NCI-H446 treated with DMSO at 0.1 percent for 48 hours (cell line): ENCODE measurements at places on chromosomes 2 and 18.
A peak's percentile ranks its signal among the peaks of the same experiment; 100 is the strongest.

DNA sequence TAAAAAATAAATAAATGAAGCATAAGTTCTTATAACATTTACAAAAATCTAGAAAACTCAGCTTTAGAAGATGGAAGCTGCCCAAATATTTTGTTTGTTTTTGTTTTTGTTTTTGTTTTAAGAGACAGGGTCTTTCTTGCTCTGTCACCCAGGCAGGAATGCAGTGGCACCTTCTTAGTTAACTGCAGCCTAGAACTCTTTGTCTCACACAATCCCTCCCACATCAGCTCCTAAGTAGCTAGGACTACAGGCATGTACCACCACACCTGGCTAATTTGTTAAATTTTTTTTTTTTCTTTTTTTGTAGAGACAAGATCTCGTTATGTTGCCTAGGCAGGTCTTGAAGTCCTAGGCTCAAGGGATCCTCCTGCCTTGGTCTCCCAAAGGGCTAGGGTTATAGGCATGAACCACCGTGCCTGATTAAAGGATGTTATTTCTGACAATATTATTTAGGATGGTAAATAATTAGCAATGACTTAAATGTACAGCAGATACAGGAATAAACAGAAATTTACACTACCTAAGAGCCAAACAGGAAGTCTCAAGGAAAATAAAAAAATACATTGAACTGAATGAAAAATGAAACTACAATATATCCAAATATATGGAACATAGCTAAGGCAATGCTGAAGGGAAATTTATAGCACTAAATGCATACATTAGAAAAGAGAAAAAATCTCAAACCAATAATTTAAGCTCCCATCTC, 17.2 kb downstream of the SESTD1 start:
- DNase-seq, result no peak

DNA sequence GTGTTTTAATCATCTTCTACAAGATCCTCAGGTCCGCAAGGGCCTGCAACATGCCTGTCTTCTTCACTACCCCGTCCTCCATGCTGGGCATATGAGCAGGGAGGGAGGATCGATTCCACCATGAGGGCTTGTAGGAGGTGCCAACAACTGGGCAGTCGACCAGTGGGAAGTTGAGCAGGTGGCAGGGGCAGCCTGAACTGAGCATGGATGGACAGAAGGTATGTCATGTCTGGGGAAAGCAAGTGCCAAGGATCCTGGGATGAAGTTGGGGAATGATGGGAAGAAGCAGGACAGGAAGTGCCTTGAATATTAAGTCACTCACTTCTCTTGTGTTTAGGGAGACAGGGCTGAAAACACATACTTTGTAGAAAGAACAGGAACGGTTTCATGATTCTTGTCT, 44.7 kb downstream of the CTIF start:
- DNase-seq, result no peak

DNA sequence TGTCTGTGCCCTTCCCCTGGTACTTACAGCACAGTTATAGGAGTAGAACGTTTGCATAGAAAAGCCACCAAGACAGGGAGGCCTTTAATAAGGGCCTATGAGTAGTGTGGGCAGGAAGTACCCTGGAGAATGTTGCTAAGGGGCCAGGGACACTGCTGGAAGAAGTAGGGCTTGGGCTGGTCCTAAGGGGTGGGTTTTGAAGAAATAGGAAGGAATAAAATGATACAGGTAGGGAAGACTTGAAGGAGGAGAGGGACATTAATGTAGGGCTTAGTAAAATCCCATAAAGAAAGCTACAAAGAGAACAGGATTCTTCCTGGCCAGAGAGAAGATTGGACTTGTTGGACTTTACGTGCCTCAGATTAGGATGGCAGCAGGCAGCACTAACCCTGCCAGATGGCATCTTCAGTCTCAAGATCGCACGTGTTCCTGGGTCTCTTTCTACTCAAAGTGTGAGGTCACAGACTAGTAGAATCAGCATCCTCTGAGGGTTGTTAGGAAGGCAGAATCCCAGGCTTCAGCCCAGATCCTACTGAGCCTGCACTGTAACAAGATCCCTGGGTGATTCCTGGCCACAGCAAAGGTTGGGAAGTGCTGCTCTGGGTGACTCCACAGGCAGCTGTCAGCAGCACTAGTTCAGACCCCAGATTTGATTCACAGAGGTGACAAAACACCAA, 39.2 kb downstream of the EPAS1 start:
- peak; percentile 13 for DNase-seq

- DNase-seq, result no peak
These were observed 229.8 kb downstream of the VAPA start for GRCh38 chr18:10143596-10143995.

DNA sequence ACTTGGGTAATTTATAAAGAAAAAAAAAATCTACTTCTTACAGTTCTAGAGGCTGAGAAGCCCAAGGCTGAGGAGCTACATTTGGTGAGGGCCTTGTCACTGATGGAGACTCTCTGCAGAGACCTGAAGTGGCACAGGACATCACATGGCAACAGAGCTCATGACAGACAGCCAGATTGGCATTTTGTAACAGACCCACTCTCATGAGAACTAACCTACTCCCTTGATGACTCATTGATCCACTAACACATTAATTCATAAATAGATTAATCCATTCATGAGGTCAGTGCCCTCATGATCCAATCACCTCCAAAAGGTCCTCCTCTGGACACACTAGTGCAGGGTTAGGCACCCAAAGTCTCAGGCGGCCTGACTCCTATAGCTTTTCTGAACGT, 318.4 kb downstream of the GULP1 start:
- no peak for DNase-seq

DNA sequence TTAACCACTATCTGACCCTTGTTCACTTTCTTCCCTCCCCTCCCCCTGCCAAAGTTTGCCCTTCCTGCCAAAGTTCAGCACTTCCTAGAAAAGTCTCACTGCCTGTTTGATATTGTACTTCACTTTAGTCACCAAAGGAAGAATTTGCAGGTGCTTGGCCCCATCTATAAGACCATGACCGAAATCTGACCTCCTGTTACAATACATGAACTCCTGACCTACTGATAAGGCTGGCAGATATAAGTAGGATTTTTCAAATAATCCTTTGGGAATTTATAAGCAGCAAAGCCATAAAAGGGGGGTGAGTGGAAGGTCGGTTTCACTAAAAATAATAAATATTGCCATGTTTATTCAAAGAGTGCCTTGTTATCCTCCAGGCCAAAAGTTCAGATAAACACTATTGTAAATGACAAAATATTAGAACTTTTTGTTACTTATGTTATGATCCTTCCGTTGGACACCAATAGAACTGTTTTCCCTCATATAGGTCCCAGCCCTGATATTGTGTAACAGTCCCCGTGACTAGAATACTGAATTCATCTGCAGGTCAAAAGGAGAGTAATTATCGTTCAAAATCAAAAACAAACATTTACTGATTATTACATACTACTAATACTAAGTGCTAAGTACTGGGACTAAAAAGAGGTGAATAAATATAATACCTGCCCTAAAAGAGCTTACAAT, 277.6 kb downstream of the EXOC6B start:
- DNase-seq, result no peak

DNA sequence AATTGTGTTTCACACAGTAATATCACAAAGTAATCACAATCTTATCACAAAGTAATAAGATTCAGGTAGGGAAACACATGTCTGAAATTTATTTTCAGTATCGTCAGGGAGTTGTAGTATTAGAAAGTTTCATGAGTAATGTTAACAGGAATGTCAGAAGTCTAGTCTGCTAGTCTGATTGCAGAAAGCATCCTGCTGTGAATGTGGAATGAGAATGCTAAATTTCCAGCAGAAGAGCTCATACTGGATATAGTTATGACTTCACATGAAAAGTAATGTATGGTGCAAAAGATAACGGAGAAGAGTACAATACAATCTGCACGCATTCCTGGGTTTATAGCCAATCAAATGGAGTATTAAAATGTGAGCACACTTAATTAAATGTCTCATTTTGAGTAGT, 494.7 kb upstream of the SETBP1 start:
- no peak for DNase-seq

DNA sequence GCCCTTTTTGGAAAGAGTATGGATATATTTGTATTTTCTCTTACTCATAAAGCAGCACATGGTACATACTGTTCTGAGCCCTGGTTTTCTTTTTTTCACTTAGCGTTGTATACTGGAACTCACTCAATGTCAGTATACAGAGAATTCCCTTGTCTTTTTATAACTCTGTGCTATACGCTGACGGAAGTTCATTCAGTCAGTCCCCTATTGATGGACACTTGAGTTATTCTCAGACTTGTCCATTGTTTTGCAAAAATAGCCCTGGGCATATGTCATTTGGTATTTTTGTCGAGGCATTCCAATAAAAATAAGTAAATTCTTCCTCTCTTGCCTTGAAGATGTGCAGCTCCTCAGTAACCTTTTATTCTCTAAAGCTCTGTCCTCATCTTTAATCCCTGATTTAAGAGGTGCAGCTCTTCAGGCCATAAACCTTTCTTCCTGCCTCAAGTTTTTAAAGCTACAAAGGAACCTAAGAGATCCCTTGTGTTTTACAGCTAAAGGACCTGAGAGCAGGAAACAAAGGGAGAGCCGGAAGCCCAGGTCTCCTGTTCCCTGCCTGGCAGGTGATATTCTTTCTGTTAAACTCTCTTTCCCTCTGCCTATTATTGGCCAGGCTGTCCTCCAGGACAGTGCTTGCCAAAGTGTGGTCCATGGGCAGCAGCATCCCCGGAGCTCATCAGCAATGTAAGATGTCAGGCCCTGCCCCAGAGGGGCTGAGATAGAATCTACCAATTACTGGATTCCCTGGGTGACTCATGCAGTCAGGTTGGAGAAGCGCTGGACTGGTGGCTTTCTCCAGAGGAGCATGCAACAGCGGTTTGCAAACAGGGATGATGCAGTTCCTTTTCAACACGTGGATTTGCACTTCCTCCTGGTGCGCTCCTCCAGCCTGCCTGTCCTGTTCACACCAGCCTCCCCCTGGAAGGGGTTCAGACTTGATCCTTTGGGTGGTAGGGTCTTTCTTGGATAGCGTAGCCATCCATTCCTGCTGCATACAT, 158.0 kb downstream of the NEDD4L start:
- DNase-seq, result no peak

DNA sequence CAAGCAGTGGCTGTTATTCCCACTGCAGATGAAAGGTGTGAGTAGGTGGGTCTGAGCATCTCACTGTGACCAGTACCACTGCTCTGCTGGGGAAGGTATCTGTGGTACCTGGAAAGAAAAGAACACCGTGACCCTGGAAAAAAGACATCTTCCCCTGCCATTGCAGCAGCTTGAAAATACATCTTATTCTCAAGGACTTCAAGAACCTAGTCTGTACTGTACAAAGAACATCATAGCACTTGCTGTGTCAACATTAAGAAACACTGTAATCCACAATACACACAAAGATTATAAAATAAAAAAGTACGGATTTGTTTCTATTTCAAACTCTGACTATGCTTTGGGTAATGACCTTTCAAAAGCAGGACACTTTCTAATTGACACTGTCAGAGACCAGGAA, 28.9 kb downstream of the C2orf76 start:
- DNase-seq, result no peak

DNA sequence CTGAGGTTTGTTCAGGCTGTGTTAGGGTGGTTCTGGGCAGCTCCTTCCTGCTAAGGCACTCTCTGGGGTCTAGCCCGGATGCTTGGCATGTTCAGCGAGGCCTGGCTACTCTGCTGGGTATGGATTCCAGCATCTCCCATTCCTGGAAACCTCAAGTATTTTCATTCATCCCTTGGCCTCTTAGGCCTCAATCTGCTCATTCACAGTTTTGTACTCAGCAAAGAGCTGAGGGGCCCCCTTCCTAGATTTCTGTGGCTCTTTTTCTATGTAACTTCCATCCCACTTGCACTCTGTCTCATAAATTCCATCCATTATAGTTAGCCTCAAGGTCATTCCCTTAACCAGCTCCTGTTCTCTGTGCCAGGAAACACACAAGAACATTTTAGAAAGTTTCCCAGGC, 798.8 kb upstream of the HS6ST1 start:
- no peak for DNase-seq

DNA sequence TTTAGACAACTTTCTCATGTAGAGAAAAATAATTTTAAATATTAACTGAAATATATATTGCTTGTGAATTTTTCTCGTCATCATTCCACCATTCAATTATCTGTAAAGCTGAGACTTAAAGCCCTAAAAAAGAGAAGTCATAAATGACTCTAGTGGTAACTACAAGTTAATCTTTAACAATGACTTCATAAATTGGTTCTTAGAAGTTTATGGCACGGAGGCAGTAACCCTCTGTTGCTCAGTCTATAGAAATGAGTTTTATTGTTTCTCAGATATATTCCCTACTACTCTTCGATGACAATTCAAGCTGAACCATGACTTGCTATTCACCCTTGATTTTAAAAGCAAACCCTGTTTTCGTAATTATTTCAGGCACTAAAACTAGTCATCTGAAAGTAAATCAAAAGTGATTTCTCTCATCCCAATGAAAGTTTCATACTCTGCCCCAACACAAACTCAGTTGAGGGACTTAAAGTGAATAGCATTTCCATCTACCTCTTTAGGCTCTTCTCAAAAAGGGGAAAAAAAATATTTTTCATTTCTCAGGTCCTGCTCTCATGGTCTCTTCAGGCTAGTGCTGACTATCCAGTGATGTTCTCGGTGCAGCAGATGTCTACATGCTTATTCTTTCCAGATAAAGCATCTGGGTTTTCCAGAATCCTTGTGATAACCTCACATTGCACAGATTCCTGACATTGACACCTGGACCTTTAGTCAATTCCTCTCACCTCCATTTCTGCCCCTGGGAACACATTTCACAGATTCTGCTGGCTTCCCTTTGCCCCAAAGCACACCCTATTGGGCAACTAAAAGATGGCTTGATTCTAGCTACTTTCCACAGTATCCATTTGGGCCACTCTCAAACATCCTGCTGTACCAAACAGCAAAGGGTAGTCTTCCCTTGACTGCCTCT, 207.8 kb upstream of the LRATD1 start:
- no peak for DNase-seq

DNA sequence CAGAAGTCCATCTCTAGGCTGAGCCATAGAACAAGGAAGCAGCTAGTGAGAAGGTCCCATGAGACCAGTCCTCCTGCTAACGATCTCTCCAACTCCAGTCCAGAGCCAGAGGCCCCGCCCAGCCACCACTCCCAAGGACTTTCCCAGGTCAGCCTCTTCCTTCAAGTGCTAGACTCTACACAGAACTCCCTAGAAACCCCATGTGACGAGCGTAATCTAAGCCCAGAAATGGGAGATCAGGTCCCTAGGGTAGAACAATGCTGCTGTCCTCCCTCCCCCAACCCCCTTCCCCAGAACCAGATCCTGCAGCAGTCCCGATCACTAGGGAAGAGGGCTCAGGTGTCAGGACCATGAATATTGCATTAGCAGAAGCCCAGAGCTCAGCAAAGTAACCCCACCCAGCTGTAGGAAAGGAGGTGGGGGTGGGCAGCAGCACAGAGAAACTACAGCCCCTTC, 6.9 kb downstream of the DCTN1 start:
- DNase-seq, result no peak

DNA sequence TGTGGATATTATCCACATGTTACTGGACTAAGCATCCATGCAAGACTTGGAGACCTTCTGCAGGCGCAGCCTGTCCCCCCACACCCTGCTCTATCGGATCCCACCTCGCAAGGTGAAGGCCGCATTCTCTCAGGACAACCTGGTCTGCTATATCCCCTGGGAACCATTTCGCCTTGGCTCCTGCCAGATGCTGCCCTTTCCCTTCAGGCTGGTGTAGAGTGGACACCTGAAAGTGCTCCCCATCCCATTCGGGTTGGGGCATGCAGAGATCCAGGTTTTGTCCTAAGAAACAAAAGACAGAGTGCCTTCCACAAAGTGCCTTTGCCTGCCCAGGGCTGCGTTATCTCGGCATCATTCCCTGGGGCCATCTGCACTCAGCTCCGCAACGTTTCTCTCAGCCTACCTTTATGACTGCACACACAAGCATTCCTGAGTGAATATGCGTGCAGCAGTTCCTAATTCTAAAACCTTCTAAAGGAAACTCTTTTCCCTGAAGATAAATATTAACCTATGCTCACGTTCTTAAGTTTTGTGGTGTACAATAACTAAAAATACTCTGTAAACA, 20.5 kb downstream of the FHL2 start:
- no peak for DNase-seq
